CD4-positive, alpha-beta memory T cell (primary cell): ENCODE measurements at places on chromosomes 11 and 22. TPM values are rescaled to one million over a fixed set of nuclear protein-coding genes. Genes with fewer than 3 reads are reported as not detected.

- peak; percentile 20 for DNase-seq
Measured at GRCh38 chr22:19598054-19598855, 74.0 kb upstream of the CLDN5 start.

GRCh38 chr11:130344841-130345240 lies 30.1 kb upstream of the ZBTB44 start:
- DNase-seq = no peak

- DNase-seq = no peak
Measured at GRCh38 chr11:117440258-117440657, 112.6 kb downstream of the CEP164 start.

GRCh38 chr11:72776844-72777754 lies 16.7 kb downstream of the STARD10 start:
- no peak for DNase-seq

DNA sequence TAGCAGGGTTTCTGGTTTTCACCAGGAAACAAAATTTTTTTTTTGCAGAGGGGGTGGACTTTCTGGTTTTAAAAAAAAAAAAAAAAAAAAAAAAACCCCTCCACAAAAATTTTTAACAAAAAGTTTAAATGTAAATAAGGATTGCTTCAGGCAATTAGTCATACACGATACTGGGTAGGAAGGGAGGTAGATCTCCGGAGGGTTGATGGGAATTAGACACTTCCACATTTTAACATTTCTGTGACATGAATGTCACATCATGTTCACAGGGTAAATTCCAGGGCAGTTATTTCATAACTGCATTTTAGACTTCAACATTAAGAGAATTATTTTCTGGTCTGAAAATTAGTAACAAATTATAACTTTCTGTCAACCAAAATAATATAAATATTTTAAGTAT lies 15.9 kb downstream of the NUP98 start:
- no peak for DNase-seq

GRCh38 chr22:43256976-43257545 lies 70.1 kb upstream of the TTLL12 start:
- DNase-seq = no peak

- DNase-seq = no peak
Measured at GRCh38 chr11:77660947-77661346, 23.4 kb upstream of the CLNS1A start.

VPS37C gene
- 0.25 TPM for polyA plus RNA-seq
